ENCODE measurements at places on chromosomes 16 and 17.

- peak; percentile 15 for DNase-seq
These were observed 5.0 kb upstream of the PRSS54 start for GRCh38 chr16:58299757-58300349.

GRCh38 chr16:5216441-5217080 lies 119.0 kb upstream of the EEF2KMT start:
- DNase-seq, result no peak

- DNase-seq, result no peak
These were observed 19.2 kb downstream of the DCUN1D3 start for GRCh38 chr16:20880867-20881502.

GRCh38 chr16:14378131-14378551 lies 251.9 kb downstream of the PARN start:
- peak; percentile 25 for DNase-seq

DNA sequence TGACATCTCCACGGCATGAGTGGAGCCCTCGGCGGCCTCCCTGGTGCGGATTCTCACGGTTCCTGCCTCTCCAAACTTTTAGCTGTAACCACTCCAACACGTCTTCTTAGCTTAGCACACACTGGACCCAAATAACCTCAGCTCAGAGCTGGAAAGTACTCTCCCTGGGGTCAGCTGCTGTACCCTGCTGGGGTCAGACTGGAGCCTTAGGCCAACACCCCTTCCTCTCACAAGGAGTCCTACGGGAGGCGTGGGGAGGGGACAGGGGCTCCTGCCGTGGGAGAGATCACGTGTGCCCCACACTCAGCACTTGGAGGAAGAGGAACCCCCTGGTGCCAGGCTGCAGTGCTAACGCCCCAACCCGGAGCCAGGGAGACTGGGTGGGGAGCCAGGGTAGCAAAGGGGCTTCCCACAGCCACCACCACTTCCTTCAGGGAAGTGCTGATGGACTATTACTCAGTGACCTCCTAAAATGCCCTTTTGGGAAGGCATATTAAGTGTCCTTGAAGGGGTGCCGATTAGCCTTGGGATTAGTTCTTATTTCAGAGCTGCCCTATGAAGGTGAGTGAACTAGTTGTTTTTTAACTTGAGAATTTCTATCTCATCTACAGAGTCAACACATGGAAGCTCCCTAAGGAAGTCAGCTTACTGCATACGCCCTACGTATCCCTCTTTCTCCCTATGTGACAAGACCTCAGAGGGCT lies 124.0 kb downstream of the HIC1 start:
- no peak for DNase-seq

DNA sequence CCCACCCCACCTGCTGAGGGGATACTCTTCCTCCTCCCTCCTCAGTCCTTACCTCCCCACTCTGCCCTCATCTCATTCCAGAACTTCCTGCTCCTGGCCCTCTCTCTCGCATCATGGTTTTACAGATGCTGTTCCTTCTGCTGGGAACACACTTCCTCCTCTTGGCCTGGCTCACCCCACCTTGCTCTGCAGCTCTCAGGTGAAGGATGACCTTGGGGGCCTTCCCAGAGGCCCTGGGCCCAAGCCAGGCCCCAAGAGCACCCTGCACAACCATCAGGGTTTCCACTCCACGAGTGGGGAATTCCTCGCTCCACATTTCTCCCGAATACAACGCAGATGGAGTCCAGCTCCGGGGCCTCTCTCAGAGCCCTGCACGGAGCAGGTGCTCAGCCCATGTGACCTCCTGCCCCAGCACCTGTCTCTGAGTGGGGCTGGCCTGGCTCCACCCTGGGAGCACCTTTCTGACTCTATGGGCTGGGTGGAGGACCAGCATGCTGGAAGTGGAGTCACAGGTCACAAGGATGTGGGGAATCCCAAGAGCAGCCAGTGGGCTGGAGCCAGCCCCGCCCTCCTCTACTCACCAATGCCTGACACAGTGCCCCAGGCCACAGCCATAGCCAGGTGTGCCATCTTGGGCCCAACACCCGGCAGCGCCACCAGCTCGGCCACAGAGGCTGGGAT lies 4.5 kb downstream of the NTHL1 start:
- DNase-seq, result no peak

- DNase-seq, result no peak
These were observed 23.6 kb downstream of the SIAH1 start for GRCh38 chr16:48361540-48362144.
